Neural progenitor cell (in vitro differentiated cells): ENCODE measurements at places on chromosomes 16 and 17. TPM values are rescaled to one million over a fixed set of nuclear protein-coding genes. Genes with fewer than 3 reads are reported as not detected.

- H3K36me3 ChIP-seq: no peaks in the 10 kb centered on the region
- no peak overlapping the region for H3K4me3 ChIP-seq
- H3K4me1 ChIP-seq: no peaks in the 10 kb centered on the region
- no peaks in the 10 kb centered on the region for H3K27me3 ChIP-seq
- no peak overlapping the region for H3K27ac ChIP-seq
Measured at GRCh38 chr17:50021681-50022370, 26.8 kb upstream of the DLX3 start.

- H3K36me3 ChIP-seq: no peaks in the 10 kb centered on the region
- no peaks in the 10 kb centered on the region for H3K4me1 ChIP-seq
- no peaks in the 10 kb centered on the region for H3K27me3 ChIP-seq
- no peak overlapping the region for H3K27ac ChIP-seq
- no peak overlapping the region for H3K4me3 ChIP-seq
Measured at GRCh38 chr17:3590231-3590630, 19.0 kb downstream of the TRPV1 start.

DNA sequence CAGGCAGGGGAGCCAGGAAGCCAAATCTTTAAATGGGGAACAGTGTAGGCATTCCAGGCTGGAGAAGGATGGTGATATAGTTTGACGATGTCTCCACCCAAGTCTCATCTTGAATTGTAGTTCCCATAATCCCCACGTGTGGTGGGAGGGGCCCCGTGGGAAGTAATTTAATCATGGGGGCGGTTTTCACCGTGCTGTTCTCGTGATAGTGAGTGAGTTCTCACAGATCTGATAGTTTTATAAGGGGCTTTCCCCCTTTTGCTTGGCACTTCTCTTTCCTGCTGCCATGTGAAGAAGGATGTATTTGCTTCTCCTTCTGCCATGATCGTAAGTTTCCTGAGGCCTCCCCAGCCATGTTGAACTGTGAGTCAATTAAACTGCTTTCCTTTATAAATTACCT, 28.8 kb downstream of the GINS3 start:
- H3K4me1 ChIP-seq: peaks cover 51% of the 10 kb centered on the region
- H3K36me3 ChIP-seq: no peaks in the 10 kb centered on the region
- no peak overlapping the region for H3K4me3 ChIP-seq
- DNase-seq: no peak
- no peak overlapping the region for H3K27ac ChIP-seq

DNA sequence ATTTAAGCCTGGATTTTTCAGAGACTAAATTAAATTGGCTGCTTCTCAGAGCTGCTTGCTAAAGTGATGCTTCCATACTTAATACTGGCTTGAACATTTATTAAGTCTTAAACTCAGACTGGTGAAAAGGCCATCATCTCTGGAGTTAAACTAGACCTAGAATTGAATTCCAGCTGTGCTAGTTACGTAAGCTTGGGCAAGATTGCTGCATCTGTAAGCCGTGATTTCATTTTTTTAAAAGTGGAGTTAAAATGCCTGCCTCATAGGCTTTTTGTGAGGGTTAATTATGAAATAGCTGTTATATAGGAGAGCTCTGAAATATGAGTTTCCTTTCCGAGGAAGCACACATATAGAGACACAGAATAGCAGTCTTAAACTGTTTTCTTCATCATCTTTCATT, 84.7 kb downstream of the VAT1L start:
- H3K4me3 ChIP-seq: no peak overlapping the region
- H3K36me3 ChIP-seq: no peaks in the 10 kb centered on the region
- no peak for DNase-seq
- H3K4me1 ChIP-seq: no peaks in the 10 kb centered on the region
- no peak overlapping the region for H3K27ac ChIP-seq

Gene GJC1
- total RNA-seq: 63.4 and 76.9 TPM in 2 replicates

Gene RAB26
- total RNA-seq: 2.1 and 4.4 TPM in 2 replicates

Gene CPHXL2
- total RNA-seq: not detected in 2 replicates
